Fibroblast of skin of right quadriceps (primary cell): ENCODE measurements at places on chromosomes 4 and X.
A peak's percentile ranks its signal among the peaks of the same experiment; 100 is the strongest.

GRCh38 chr4:80196259-80196921 is 913 bp upstream of the PRDM8 start:
- DNase-seq = no peak

GRCh38 chrX:1534301-1535168 is 2.5 kb downstream of the P2RY8 start:
- no peak for DNase-seq

DNA sequence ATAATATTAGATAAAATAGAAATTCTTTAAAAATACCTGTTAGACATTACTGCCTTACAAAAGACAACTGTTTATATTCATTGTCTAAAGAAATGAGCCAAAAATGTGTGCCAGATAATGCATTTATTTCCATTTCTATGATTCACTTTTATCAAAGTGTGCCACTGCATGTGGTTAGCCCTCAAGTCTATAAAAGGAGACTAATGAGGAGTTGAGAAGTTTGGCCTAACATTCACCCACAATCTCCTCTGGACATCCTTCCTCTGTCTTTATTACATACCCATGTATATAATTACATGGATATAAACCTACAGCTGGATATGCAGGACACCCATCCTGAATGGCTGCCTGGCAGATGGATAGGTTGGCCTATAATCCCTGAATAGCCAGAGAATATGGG is 42.6 kb upstream of the PDE5A start:
- DNase-seq = no peak

DNA sequence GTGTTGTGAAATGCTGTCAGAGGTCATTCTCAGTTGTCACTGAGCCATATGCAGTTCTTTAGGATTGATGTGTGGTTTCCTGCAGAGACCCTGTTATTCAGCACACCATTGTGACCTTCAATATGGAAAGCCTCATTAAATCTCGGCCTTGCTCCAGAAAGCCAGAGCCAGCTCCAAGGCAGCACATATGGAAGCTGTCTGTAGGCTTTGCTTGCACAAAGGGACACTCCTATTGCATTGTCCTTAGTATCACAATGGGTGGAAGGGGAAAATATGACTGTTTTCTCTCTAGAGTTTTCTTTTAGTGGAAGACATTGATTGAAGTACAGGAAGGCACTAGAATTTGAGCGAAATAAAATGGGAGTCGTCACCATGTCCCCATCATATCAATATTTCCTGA is 179.0 kb downstream of the CEP135 start:
- DNase-seq = peak; percentile 15

DNA sequence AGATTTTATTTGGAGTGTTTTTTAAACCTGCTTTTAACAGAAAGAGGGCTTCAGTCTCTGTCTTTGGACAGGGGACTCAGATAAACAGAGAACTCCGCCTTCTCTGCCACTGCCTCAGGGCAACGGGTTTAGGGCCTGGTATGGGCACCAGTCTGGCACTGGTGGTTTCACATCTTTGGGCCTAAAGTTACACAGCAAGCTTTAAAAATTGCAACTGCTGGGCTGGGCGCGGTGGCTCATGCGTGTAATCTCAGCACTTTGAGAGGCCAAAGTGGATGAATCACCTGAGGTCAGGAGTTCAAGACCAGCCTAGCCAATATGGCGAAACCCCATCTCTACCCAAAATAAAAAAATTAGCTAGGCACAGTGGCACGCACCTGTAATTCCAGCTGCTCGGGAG is 10.3 kb upstream of the NAT8L start:
- no peak for DNase-seq
